ENCODE measurements at places on chromosomes 11 and 22.
A peak's percentile ranks its signal among the peaks of the same experiment; 100 is the strongest.

- no peak for DNase-seq
Measured at GRCh38 chr22:44870021-44870420, 117.6 kb downstream of the ARHGAP8 start.

- DNase-seq, result no peak
Measured at GRCh38 chr11:70333261-70333660, 62.8 kb downstream of the PPFIA1 start.

DNA sequence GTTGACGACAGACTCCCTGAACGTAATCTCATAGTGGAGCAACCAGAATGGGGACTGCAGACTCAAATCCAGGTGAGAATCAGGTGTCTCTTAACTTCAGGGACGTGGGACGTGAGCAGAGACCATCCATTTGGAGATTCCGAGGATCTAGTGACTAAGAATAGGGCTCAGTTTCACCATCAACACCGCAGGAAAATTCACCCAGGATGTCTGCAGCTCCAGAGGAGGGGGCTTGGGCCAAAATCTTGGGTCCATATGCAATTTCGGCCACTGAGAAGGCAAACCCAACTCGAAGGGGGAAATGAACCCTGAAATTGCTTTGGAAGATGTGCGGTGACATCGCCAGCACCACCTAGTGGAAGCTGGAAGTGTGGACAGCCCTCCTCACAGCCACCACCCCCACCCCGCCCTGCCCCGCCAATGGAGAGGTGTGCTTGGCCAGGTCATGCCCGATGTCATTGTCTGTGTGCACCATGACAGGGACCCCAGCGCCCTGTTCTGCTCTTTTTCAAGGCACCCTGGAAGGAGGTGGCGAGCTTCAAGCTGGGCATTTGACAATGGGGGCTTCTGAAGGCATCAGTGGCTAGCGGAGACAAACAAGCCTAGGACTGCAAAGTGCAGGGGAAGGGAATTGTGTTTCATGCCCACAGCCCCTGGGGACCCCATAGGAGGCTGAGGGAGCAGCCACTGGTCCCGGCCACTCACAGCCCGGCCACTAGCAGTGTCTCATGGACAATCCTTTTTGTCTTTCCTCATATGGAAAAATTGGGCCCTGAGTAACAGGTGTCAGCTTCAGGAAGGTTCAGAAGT is 24.8 kb downstream of the APOL1 start:
- peak; percentile 71 for DNase-seq

DNA sequence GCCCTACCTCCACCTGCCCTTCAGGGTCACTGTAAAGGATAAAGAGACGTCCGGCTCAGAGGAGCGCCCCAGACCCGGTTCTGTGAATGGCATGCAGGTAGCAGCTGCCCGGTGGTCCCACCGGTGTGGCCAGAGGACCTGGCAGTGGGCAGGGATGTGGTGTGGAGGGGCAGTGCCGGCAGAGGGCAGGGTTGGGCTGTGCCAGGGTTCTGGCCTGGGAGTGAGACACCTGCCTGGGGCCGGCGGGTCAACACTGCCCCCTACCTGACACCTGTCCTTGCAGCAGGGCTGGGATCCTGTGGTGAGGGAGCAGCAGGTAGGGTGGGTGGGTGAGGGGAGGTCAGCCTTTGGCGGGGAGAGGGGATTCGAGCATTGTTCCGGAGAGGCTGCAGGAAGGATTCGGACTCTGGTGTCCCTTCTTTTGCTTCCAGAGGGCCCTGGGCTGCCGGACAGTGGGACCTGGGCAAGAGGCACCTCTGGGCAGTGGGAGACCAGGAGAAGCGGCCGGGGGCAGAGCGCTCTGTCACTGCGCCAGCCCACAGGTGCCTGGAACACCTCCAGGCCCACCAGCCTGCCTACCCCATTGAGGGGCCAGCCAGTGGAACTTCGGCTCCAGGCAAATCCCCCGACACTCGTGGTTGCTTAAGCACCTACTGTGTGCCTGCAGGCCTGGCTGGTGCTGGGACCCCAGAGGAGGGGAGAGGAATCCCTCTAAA is 1.6 kb upstream of the PHLDA2 start:
- DNase-seq, result peak; percentile 49

DNA sequence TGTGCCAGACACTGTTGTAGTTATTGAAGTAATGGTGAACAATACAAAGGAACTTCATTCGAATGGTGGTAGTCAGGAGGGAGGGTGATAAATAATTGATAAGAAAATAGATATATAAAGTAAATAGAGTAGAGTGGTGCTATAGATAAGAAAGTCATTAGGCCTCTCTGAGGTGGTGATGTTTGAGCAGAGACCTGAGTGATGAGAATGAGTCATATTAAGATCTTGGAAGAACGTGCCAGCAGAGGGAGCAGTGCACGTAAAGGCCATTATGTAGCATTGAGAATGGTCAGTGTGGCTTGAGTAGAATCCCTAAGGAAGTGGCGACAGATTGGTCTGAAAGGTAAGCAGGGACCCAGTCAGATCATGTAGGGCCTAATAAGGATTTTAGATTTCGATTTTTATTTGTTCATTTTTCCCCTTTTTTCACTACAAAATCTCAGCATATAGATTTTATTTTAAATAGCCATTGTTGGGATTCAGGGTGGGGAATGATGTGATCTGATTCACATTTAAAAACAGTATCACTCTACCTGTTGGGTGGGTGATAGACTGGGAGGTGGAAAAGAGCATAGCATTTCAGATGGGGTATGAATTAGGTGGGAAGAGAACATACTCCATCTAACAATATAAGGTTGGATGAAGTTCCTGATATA is 44.7 kb downstream of the CCDC90B start:
- DNase-seq, result no peak

- no peak for DNase-seq
Measured at GRCh38 chr11:110762590-110762989, 50.4 kb upstream of the ARHGAP20 start.

- DNase-seq, result no peak
Measured at GRCh38 chr11:122728561-122728960, 73.0 kb downstream of the UBASH3B start.

DNA sequence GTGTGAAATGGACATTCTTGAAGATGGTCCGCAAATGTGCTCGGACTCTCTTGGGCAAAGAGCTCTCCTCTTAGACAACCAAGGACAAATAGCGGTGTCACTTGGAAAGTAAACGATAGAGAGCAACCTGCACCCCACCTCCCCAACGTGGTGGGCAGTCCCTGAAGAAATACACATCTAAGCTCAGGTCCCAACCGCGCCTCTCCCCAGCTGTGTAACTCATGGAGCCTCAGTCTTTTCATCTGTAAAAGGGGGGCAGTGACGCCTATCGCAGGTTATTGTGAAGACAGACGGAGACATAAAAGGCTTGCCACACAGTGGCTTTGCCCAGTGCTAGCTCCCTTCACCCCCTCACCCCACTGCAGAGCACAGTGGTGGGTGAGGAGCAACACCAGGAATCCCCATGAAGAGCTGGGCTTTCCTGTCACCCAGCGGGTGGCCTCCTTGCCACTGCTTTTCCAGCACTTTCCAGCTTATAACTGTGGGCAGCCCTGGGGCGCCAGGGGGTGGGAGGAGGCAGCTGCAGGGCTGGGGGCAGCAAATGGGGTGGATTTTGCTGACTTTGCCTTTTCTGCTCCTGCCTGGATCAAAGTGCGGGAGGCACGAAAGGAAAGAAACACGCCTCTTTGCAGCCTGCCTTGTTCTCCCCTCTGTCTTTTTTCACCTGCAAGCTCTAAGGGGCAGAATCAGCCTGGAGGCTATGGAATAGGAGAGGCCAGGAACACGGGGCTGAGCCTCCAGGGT is 73.7 kb upstream of the TSPAN18 start:
- DNase-seq, result no peak

GRCh38 chr11:13223112-13223511 is 54.5 kb upstream of the BMAL1 start:
- no peak for DNase-seq

DNA sequence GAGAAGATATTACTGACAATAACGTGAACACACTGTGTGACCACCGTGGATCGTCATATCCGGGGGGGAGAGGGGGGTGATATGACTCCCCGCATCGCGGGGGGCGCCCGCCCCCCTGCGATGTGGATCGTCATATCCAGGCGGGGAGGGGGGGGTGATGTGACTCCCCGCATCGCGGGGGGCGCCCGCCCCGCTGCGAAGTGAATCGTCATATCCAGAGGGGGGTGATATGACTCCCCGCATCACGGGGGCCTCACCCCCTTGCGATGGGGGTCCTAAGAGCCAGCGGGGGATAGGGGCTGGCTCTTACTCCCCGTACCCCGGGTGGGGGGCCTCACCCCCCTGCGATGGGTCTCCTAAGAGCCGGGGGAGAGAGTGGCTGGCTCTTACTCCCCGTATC is 19.9 kb downstream of the UNC93B1 start:
- DNase-seq, result no peak

GRCh38 chr11:114068327-114068726 is 8.8 kb downstream of the ZBTB16 start:
- DNase-seq, result no peak

- DNase-seq, result peak; percentile 45
Measured at GRCh38 chr22:18156878-18157713, 7.1 kb downstream of the USP18 start.

GRCh38 chr11:32527261-32528175 is 56.1 kb upstream of the EIF3M start:
- no peak for DNase-seq

DNA sequence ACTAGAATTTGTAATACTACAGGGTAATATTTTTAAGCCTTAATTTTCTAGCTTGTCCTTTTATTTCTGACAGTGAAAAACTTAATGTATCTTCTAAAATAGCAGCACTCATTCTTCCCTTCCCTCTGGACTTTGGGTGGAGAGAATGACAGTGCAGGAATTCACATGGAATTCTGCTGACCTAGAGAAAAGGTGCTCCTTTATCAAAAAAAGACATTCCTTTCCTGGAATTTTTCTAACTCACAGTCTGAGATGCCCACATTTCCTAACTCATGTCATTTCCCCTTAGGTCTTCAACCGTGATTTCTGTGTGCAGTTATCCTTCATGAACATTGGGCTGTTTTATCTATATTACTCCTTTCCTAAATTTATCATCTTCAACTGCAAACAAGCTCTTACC is 137.8 kb upstream of the PDGFD start:
- no peak for DNase-seq

DNA sequence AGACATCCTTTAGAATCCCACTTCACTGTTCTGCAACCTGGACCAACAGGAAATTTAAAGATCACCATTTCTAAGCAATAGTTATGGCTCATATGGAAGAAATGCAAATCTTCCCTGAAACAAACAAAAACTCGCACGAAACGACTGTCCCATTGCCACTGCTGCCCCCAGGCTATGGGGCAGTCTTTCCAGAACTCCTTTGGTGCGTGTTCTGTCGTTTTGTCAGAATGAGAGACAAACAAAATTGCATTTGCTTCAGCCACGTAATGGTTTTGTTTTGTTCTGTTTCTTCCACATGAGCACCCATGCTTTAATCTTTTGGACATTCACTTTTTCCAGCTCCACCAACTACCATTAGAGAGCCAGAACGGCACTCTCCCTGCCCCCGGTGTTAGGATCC is 10.8 kb upstream of the FBLN1 start:
- DNase-seq, result no peak

DNA sequence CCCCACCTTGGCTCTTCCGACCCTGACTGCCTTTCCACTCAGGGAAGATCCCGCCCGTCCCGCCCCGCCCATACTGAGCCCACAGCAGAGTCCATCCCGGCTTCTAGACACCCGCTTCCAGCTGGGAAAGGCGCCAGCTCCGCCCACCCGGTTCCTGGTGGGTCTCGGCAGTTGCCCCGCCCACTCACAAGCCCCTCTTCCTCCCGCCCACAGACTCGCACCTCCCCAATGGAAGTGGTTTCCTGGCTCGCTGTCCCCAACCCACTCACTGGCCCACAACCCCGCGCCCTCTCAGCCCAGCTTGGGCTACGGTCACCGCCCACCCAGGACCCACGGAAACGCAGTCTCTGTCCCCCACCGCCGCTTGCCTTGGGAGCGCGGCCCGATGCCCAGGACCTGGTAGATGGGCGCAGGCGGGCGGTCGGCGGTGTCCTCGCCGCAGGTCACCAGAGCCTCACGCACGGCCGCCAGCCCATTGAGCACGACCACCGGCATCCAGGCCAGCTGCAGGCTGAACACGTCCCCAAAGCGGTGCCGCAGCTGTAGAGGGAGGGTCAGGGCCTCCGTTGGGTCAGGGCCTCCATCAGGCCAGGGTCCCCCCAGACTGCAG is 22.2 kb upstream of the CYP2D6 start:
- DNase-seq, result no peak

DNA sequence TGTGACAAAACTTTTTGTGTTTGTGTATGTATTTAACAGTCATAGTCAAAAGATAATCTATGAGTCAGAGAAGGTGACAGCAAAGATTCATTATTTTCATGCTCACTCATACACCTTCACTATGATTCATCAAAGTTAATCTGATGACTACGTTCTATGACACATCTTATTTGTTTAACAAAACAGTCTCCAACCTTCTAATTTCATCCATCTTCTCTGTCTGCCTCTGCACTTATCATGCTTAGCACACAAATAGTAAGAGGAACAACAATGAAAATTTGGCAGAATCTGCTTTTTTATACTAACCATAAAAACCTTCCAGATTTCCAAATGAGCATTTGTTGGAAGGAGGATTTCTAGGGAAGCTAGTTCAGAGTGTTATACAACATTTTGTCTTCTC is 568.9 kb downstream of the LUZP2 start:
- DNase-seq, result no peak

DNA sequence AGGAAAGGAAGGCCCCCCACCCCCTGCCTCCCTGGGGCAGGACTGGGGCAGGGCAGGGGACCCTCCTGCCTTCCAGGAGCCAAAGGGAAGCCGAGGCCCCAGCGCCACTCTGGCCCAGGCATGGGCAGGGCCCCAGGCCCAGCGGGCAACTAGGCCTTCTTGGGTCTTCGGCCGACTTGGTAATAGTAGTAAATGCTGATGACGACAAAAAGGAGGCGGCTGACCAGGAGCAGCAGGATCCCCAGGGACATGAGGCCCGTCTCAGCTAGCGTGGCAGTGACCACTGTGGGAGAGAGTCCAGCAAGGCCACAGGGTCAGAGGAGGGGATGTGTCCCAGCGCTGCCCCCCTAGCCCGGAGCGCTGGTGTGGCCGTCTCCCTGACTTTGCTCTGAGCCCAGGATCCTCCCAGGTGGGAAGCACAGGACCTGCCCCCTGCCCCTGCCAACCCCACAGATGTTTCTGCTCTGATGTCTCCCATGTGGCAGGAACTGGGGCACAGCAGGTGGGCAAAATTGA is 15.9 kb downstream of the TP53I11 start:
- no peak for DNase-seq

DNA sequence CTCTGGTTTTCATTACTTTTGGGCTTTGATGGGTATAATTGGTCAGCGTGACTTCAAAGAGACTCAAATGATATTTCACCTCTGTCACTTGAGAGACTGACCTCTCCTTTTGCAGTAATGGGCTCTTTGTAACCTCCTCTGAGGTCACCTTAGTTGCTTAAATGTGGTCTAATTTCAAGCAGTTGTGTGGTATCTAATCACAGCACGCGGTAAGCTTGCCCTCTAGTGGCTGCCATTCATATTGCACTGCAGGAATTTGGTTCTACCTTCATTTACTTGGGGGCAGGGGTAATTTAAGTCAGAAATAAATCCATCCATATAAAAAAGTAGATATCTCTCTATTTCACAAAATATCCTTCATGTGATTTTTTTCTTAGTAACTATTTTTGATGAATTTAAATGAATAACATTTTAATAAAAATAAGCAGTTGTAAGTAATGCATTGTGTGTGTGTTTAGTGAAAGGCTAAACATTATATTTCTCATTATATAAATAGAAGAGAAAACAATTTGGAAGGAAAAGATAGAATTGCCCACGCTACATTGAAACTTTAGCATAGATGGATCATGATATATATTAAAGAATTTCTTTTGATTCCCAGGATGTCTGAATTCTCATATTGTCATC is 55.0 kb upstream of the ANO3 start:
- no peak for DNase-seq
